ENCODE measurements at places on chromosomes 13 and 19.
A peak's percentile ranks its signal among the peaks of the same experiment; 100 is the strongest.

DNA sequence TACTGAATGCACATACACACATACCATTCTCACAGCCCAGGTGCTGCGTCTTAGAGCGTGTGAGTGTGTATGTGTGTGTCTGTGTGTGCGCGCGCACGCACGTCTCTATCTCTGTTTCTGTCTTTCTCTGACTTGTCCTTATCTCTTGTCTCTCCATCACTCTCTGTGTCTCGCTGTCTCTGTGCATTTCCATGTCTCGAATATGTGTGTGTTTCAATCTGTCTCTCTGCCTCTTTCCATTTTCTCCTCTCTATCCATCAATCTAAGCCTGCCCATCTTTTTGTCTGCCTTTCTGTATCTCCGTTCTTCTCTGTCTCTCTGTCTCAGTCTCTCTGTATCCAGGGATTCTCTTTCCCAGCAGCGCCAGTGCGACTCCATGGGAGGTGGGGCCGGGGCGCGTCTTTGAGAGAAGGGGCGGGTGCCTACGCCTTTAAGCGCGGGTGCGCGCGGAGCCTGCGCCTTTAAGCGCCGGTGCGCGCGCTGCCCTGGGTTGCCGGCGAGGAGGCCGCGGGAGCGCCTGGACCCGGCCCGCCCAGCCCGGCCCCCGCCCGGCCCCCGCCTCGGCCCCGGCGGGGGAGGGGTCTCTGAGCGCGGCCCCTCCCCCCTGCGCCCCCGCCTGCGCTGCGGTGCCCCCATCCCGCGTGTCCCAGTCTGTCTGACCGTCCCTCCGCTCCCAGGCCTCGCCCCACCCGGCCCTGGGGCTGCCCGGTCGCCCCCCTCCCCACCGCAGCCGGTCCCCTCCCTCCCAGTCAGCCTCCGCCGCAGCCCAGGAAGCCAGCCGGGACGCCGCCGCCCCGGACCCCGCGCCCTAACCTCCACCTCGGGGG, at the start of gene LRFN3:
LRFN3 (plus strand) TSS at position 464 of the 827 bp plus-strand sequence. CDS start 3,052 bp downstream, outside the sequence.
- peak; percentile 58 for DNase-seq

DNA sequence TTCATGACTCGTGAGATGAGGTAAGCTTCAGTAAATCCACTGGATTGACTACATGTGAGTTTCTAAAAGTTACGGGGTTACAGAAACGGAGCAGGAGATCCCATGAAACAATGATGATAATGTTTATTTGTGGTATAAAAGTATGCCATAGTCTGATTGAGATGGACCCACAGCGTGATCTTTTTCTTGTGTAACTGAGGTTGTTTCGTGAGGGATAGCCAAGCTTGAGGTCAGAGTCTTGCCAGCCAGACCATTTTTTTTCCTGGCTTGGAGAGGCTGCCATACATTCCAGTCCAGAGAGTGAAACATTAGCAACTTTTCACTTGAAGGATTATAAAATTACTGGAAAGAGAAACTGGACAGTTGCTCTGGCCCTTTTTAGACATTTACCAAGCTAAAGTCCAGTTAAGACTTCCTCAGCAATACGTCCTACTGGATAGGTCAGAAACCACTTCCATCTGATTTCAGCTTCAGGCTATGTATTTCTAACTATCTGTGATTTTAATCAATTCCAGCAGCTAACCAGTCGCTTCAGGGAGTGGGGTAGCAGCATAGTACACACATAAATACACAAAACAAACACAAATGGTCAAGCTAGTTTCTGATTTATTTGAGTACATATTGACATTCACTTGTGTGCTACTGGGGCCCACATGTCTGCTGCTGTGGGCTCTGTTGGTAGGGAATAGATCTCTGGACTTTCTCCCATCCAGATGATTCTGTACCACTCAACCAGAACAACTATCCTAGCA, 194.6 kb downstream of the POSTN start:
- no peak for DNase-seq

- no peak for DNase-seq
Observed at GRCh38 chr19:3115916-3116602, 19.8 kb upstream of the GNA15 start.

- no peak for DNase-seq
Observed at GRCh38 chr19:11236324-11237301, 2.8 kb upstream of the ANGPTL8 start.

DNA sequence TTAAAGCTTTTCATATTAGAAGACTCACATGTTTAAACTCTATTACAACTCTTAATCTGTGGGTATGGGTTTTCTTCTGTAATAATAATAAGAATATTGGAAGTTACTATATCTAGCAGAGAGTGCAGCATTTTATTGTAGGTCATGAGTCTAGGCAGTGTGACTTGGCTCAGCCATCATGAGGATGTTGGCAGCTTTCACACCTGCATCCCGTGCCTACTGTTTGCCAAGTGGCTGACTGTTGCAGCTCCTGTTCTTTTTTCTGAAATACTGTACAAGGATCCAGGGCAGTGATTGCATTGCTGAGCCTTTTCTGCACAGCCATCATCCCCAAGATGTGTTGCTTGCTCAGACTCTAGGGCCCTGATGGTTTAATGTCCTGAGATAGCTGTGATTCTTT, 47.4 kb downstream of the MTUS2 start:
- DNase-seq: no peak

DNA sequence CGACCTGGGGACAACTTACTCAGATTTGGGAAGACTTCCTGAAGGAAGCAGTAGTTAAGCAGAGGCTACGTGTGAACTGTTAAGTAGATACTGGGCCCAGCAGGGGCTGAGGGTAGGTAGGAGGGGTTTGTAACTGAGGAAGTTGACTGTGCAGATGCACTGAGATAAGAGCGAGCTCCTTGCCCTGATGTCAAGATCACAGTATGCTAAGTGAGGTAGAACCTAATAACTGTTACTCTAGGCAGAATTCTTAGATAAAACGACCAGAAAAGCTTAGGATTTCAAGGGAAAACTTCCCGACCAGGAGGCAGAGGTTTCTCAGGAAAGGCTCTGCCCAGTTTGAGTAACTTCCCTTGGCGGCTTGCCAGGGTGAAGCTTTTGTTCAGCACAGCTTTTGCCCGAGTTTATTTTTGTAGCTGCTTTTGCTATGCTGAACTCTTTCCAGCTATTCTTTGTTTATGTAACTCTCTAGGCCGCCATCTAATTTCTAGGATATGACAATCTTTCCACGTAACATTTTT, 632.1 kb downstream of the DIAPH3 start:
- DNase-seq: peak; percentile 4

DNA sequence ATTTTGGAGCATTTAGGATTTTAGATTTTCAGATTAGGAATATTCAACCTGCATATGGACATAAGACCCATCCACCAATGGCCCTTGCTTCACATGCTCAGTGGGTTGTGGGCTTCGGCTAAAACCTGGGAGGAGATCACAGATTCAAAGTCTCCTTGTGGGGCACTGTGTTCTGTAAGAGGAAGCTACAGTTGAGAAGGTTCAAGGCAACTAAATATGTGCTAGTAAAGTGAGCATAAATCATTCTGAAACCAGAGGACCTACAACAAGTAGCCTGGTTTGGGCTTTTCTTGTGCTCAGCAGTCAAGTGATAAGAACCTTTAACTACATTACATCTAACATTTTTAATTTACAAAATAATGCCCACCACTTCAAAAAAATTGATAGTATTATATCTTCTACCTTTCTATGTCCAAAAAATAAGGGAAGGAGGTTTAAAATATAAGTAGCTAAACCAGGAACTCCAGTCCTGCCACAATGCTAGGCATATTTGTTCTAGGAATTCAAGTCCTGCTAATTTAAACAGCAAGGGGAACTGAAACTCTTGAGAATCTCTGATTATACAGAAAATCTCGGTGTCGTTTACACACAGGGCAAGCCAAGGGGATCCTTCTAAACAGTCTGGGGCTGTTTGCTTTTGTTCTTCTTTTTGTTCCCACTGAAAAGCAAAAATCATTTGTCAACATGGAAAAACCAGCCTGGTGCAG, 36.6 kb downstream of the FOXO1 start:
- no peak for DNase-seq

- DNase-seq: no peak
Observed at GRCh38 chr13:29977476-29978120, 127.2 kb upstream of the UBL3 start.

GRCh38 chr19:50962245-50962644, 7.1 kb downstream of the KLK6 start:
- no peak for DNase-seq

DNA sequence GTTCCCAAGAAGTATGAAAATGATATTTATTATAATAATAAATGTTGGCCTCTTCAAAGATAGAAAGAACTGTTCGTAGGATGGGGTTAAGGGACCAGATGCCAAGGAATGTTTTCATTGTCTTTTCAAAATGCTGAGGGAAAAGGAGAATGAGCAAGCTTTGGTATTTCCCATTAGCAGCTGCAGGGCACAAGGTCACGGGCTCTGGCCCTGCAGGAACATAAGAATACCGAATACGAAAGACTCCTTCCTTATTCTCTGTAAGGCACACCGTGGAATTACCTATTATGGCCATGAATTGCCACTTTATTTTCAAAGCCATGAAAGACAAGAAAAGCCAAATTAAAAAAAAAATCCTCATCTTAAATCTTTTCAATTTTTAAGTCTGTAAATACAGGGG, 49.6 kb upstream of the OLFM4 start:
- no peak for DNase-seq

- DNase-seq: no peak
Observed at GRCh38 chr19:6413721-6414643, 10.6 kb downstream of the KHSRP start.

DNA sequence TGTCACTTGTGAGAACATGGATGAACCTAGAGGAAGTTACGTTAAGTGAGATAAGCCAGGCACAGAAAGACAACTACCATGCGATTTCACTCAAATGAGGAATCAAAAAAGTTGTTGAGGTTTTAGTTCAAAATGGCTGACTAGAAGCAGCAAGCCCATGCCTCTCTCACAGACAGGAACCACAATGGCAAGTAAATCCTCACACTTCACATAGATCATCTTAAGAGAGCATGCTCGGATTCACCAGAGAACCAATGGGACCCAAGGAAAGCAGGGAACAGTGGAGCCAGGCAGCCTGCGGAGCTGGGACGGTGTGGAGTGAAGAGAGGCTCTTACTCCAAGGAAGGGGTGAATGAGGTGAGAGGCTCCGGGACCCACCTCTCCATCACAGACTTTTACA, 581.0 kb downstream of the UQCRFS1 start:
- no peak for DNase-seq

DNA sequence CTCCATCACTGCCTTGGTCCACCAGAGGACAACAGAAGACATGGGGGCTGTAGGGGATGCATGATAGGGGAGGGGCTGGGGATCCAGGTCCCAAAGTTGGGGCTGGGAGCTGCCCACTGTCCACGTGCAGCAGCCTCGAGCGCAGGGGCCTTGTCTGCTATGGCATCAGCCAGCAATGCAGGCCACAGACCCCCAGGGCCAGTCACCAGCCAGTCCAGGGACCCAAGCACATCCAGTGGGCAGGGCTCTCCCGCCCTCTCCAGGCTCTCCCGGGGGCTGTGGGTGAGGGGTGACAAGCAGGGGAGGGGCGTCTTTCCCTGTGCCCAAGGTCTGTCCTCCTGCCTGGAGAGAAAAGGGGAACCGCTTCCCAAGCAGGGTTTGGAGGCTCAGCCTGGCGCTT, 32.8 kb downstream of the PEPD start:
- DNase-seq: no peak

DNA sequence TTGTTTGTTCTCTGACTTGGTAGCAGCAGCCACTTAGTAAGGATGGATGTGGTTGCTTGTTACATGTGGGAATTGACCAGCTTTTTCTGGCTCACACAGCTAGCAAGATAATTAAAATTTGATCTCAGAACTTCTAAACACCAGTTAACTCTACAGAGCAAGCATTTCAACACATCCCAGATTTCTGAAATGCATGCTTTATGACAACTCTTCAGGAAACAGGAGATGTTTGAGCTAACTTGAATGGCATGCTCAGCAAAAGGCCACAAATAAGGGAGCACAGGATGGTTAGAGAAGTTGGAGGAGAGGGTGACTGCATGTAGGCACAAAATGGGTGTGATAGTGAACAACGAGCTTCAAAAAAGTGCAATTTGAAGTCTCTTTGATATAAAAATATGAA, 167.1 kb upstream of the SPRY2 start:
- DNase-seq: no peak

- DNase-seq: no peak
Observed at GRCh38 chr13:94009701-94010100, 469.8 kb downstream of the DCT start.

DNA sequence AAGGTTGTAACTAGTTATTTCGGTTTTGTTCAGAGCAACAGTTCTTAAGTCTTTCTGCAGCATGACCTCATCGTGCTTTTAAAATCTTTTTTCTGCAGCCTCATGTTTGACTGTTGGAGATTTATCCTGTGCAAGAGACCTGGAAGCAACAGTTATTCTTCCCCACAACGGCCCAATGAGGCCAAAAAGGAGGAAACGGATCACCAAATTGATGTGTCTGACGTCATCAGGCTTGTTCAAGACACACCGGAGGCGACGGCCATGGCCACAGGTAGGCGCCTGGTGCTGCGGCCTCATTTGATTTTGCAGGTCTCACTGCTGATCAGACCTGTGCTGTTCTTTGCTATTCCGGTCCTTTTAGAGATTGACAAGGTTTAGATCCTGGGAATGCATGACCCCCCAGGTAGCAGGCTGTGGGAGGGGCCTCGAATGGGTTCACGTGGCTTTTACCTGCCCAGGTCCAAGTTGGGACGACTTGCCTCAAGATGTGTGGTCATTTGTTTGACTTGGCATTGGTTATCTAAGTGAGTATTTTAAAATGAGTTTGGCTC, 66.8 kb upstream of the MCF2L start:
- DNase-seq: no peak

GRCh38 chr13:70363991-70364390, 255.7 kb upstream of the KLHL1 start:
- no peak for DNase-seq

DNA sequence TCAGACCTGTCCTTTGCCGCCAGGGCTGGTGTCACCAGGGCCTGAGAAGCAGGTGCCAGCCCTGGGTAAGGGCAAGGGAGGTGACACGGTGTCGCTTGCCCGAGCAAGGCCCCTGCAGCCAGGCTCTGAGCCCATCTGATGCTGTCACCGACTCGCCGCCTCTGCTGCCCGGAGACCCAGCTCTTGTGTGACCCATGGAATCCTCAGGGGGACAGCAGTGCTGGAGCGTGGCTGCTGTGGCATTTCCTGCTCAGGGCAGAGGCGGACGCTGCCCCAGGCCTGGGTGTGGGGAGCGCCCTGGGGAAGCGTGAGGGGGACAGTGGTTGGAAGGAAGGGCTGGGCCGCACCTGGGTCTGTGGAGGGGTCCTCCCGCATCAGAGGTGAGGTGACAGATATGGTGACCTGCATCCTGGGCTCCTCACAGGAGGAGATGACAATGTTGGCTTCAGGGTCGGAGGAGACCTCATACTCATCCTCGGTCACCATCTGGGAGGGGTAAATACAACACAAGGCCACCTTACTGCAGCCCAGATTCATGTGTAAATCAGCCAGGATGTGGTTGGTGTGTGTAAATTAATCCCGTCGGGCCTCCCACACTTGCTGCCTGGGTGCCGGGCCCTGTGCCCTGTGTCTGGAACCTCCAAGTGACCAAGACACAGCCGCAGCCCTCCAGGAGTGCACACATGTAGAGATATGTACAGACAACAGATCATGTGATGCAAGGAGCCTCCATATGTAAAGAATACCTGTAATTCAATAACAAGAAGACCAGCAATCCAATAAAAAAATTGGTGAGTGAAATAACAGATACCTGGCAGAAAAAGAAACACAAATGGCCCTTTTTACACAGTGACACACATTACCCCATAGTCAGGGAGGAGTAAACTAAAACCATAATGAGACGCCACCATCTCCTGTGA, 27.6 kb upstream of the MATK start:
- DNase-seq: no peak

- peak; percentile 26 for DNase-seq
Observed at GRCh38 chr19:14507704-14508542, 10.3 kb downstream of the DNAJB1 start.
